ENCODE measurements at places on chromosomes 12 and 14. TPM values are rescaled to one million over a fixed set of nuclear protein-coding genes. Genes with fewer than 3 reads are reported as not detected.
A peak's percentile ranks its signal among the peaks of the same experiment; 100 is the strongest.

TNS2 gene
- total RNA-seq: 2.4 TPM

SLC8A3 gene
- total RNA-seq: 0.57 TPM

LRIG3 gene
- 0.14 TPM for total RNA-seq

ABCC9 gene
- not detected for total RNA-seq

GPR84 gene
- total RNA-seq: 0.98 TPM

PLBD1 gene
- total RNA-seq: not detected

MSI1 gene
- total RNA-seq: 0.96 TPM

SSTR1 gene
- total RNA-seq: not detected

GNPNAT1 gene
- total RNA-seq: 31.1 TPM

DNA sequence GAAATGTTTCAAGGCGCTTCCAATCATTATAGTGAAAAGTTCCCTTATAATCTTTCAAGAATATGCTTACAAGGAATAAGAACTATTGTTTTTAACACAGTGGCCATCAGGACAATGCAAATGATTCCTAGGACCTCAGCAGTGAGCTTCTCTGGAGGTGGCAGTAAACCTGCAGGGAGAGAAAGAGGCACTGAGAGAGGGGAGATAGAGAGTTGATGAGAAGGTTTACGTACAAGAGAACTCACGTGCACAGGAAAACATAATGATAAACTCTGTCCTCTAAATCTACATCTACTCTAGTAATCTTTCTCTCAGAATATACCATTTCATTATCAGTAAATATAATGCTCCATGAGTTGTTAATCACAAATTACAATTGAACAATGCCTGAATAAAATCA lies 715 bp downstream of the KLRC4 start:
- no peak for DNase-seq
- no peaks in the 10 kb centered on the region for H3K4me1 ChIP-seq
- H3K36me3 ChIP-seq: no peaks in the 10 kb centered on the region
- H3K27me3 ChIP-seq: peaks cover 4% of the 10 kb centered on the region

GRCh38 chr12:130762319-130762675 lies 46.2 kb upstream of the RIMBP2 start:
- H3K4me3 ChIP-seq: peak overlapping the region; percentile 39
- no peak for DNase-seq
- peaks cover 4% of the 10 kb centered on the region for H3K4me1 ChIP-seq

DNA sequence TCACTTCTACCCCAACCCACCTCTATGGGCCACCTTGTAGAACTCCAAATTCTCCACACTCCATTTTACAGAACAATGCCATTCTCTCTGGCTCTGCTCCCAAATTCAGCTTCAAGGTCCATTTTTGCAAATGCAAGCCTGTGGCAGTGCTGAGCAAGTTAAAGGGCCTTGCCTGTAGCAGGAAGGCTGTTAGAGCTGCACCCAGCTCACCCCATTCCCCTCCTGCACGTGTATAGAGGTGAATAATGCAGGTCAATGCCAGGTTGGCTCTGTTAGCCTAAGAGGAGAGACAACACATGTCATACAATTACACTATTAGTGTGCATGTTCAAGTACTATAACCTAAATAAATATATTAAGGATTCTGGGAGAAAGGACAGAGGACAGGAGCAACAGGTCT lies 120.4 kb downstream of the TBX5 start:
- H3K27ac ChIP-seq: no peak overlapping the region
- DNase-seq: no peak
- no peak overlapping the region for H3K4me3 ChIP-seq

- H3K4me1 ChIP-seq: no peaks in the 10 kb centered on the region
- H3K27ac ChIP-seq: no peak overlapping the region
- no peak for DNase-seq
- H3K36me3 ChIP-seq: no peaks in the 10 kb centered on the region
- H3K27me3 ChIP-seq: peaks cover 23% of the 10 kb centered on the region
Measured at GRCh38 chr14:88209273-88209672, 113.8 kb downstream of the KCNK10 start.

GRCh38 chr14:96625426-96625985 lies 123.3 kb downstream of the PAPOLA start:
- H3K4me1 ChIP-seq: no peaks in the 10 kb centered on the region
- no peaks in the 10 kb centered on the region for H3K36me3 ChIP-seq
- peaks cover 6% of the 10 kb centered on the region for H3K27me3 ChIP-seq
- H3K27ac ChIP-seq: no peak overlapping the region
- no peak overlapping the region for H3K4me3 ChIP-seq

- H3K4me1 ChIP-seq: no peaks in the 10 kb centered on the region
- peaks cover 4% of the 10 kb centered on the region for H3K27me3 ChIP-seq
- H3K36me3 ChIP-seq: no peaks in the 10 kb centered on the region
Measured at GRCh38 chr14:72275242-72275641, 343.0 kb downstream of the RGS6 start.

DNA sequence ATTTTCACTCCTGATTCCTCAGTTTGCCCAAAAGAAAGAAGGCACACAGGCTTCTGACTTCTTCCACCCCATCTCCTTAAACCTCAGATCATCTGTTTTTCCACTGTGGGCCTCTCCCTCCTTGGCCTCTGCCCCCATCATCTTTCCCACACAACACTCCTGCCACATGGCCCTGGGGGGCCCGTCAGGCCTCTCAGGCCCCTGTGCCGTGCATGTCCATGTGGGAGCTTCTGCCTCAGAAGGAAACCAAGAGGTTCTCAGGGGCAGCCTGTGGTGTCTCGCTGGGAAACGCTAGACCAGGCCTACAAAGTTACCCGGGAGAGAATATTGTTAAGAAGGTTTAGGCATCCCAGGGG lies 8.0 kb downstream of the KLHL33 start:
- H3K4me3 ChIP-seq: peak overlapping the region; percentile 37
- peak overlapping the region; percentile 81 for H3K27ac ChIP-seq
- no peaks in the 10 kb centered on the region for H3K27me3 ChIP-seq
- DNase-seq: no peak
- no peaks in the 10 kb centered on the region for H3K36me3 ChIP-seq

- DNase-seq: no peak
- H3K4me1 ChIP-seq: peaks cover 22% of the 10 kb centered on the region
- no peak overlapping the region for H3K27ac ChIP-seq
- peaks cover 83% of the 10 kb centered on the region for H3K36me3 ChIP-seq
Measured at GRCh38 chr12:11884116-11884515, 186.6 kb upstream of the BCL2L14 start.

- DNase-seq: peak; percentile 83
- peaks cover 4% of the 10 kb centered on the region for H3K36me3 ChIP-seq
- H3K27ac ChIP-seq: peak overlapping the region; percentile 86
Measured at GRCh38 chr14:65302571-65303189, 109.8 kb upstream of the FUT8 start.

DNA sequence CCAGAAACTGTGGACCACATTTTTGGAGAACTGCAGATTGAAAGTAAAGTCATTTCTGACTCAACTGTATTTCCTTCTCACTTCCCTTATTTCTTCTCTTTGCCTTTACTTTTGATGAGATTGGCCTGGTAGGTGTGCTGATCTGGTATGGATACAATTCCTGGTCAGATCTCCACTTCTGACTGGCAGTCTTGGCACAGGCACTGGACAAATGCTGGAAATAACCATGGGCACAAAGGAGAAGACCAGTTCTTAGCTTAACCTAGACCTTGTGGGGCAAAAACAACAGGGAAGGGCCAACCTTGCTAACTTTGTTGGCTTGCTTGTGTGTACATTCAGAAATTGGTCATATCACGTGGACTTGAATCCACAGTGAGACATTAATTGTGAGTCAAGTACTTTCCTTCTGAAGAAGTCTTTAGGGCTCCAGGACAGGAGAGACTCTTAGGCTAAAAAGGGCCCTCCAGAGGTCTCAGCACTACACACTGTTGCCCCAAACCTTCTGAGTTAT lies 75.0 kb downstream of the DIP2B start:
- peak overlapping the region; percentile 22 for H3K27ac ChIP-seq
- H3K4me1 ChIP-seq: peaks cover 34% of the 10 kb centered on the region
- no peaks in the 10 kb centered on the region for H3K27me3 ChIP-seq
- no peak overlapping the region for H3K4me3 ChIP-seq

GRCh38 chr12:55760663-55761062 lies 17.7 kb downstream of the GDF11 start:
- peaks cover 20% of the 10 kb centered on the region for H3K4me1 ChIP-seq
- no peak overlapping the region for H3K4me3 ChIP-seq
- no peaks in the 10 kb centered on the region for H3K27me3 ChIP-seq
- H3K27ac ChIP-seq: peak overlapping the region; percentile 93
